ENCODE measurements at places on chromosomes 13 and 19.
A peak's percentile ranks its signal among the peaks of the same experiment; 100 is the strongest.

- DNase-seq = peak; percentile 40
These were observed 38.6 kb upstream of the SEMA6B start for GRCh38 chr19:4597975-4598671.

DNA sequence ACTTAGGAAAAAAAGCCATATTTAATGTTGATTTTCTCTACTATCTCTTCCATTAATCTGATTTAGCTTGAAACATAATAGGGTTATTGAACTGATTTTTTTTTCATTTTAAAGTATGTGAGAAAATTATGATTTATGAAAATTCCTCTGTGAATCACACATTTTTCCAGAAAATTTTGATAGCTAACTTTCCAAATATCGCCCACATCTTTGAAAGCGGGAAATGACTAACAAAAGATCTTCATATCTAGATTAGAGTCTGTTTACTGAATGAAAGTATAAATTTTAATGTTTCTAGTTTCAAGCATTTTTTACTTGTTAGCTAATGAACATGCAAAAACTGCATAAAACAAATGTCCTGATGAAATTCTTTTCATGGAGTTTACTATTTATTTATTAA is 97.4 kb downstream of the POSTN start:
- DNase-seq = no peak

DNA sequence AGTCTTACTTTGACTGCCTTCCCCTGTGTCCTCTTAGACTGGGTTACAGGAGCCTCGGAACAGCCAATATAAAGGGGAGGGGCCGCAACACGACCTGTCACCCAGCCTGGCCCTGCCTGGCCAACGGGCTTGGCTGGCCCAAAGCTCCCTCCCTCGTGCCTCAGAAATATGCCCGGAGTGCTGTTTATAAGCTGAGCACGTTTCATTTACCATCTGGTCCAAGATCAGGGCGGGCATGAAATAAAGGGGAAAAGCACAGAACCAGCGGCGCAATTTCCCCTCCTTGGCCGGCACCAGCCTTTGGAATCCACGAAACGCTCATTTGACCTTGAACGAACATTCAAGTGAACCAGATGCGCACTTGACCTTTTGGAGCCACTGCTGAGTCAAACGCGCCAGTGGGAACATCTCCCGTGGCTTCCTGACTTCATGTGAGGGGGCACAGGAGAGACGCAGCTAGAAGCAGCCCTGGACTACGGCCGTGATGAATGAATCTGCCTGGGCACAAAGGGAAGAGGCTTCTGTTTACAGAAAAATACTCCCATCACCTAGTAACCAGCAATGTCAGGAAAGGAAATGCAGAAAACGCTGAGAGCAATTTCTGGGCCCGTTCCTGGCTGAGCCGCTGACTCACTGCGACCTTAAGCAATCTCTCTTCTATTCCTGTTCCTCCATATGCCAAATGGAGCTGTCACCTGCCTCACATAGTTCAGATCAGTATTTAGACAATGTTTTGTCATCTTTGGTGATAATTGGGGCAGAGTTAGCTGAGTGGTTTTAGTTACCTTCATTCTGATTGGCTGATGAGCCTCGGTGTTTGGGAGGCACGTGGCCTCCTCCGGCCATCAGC is 53.3 kb downstream of the RFX2 start:
- DNase-seq = no peak

DNA sequence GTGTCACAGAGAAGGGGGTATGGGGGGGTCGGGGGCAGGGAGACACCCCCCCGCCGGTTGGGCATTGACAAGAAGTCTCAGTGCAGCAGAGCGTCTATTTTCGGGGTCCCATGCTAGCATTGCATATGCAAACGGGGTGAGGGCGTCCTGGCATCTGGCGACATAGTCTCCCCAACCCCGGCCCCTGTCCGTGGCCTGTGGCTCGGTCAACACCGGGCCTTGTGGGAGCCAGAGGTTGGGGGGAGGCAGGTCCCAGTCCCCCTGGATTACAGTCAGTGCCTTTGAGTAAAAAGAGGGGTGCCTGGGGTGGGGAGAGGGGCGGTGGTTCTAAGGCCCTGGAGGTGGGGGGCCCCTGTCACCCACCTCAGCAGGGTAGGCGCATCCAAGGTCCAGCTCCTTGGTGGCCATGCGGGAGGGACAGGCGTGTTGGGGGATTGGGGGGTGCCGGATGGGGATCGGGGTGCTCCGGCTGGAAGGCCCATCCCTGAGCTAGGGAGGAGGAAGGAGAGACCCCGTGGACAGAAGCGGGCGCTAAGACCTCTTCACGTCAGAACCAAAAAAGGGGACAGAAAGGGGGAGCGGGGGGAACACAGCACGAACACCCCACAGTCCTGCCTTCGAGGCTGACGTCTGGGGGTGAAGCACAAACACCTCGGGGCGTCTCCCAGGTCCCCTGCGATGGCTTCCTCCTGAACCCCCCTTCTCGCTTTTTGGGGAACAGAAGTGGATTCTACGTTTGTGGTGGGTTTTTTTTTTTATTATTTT is 20.9 kb downstream of the ZBTB7A start:
- DNase-seq = no peak

DNA sequence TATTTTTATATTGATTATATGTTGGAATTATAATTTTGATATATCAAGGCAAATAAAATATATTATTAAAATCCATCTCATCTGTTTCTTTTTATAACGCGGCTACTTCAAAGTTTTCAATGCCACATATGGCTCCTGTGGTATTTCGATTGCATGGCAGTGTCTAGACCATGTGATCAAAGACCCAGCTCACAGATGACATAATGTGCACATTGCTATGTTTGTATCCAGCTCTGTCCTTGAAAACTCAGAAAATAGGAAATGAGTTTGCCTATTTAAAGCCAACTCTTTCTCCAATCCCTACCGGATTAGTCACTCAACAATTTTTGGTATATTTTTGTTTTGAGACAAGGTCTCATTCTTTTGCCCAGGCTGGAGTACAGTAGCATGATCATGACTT is 26.2 kb downstream of the TMTC4 start:
- no peak for DNase-seq

GRCh38 chr13:23707674-23708073 is 137.5 kb downstream of the TNFRSF19 start:
- DNase-seq = no peak

DNA sequence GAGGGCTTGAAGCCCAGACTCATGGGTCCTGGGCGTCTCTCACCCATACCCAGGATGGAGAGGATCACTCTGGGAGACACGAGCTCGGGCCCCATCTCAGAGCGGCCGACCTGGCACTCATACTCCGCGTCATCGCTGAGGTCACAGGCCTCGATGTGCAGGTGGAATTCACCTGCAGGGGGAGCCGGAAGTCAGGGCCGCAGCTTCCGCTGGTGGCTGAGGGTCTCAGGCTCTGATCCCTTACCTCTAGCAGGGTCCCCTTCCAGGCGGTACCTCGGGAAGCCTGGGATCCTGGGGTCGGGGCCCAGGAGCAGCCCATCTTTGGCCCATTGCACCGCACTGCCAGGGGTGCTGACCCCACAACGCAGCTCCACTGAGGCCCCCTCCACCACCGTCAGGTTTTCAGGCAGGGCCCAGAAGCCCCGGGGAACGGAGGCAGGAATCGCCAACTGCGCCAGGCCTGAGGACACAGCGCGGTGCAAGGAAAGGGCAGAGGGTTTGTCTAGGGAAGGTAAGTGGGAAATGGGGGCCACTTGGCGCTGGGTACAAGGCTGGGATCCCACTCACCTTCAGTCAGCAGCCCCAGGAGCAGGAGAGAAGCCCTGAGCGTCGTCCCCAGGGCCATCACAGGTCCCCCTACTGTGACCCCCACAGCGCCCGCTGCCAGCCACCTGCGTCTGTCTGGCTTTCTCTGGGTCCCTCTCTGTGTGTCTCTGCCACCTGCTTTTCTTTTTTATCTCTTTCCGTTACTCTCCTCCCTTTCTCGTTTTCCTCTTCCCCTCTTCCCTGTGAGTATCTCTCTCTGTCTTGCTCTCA is 883 bp downstream of the NPHS1 start:
- no peak for DNase-seq

GRCh38 chr13:104962411-104962810 is 1573.1 kb downstream of the EFNB2 start:
- no peak for DNase-seq

DNA sequence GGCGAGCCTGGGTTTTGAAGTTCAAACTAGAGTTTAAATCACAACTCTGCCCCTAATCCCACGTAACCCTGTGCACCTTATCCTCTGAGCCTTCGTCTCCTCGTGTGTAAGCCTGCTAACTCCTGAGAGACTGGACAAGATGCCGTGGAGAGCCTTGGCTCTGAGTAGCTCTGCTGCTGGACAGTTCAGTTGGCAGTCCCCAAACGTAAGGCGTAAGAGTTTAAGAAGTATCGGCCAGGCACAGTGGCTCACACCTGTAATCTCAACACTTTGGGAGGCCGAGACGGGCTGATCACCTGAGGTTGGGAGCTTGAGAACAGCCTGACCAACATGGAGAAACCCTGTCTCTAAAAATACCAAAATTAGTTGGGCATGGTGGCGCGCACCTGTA is 4.7 kb upstream of the CD79A start:
- DNase-seq = no peak

DNA sequence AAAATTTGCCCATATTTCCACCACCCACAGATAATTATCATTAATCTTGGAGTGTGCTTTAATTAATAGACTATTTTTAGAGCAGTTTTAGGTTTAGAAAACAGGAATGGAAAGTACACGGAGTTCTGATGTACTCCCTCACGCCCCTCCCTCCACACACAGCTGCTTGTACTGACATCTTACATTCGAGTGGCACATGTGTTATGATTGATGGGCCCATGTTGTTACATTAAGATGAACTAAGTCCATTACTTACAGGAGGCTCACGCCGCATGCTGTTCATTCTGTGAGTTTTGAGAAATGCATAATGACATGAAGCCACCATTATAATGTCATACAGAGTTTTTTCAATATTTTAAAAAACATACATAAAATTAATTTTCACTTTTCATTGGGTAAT is 1.2 kb upstream of the SPATA13 start:
- no peak for DNase-seq

DNA sequence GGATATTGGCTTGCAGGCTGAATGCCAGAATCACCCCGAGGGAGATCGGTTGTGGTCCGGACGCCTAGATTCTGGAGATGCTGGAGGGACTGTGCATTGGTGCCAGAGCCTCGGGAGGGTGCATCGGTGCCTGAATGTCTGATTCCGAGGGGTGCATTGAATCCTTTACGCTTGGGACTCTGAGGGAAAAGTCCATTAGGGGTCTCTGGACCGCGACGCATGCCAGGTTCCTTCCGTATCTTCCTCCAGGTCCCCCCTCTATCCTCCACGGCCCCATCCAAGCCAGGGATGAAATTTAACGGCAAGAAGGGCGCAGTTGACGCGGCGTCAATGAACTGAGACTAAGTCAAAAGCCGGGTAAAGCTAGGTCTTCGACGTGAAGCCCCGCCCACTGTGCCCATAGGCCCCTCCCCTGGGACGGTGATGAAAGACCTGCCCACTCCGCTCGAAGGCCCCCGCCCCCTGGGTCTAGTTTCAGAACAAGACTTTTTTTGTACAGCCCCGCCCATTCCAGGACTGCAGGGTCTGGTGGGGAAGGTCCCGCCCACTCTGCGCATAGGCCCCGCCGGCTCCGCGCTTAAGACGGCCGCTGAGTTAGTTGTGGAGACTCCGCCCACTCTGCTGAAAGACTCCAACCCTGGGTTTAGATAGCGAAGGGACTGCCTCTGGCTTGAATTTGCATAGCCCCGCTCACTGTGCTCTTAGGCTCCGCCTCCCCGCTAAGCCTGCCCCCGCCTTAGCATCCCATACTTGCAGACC is 737 bp downstream of the ZNF575 start:
- peak; percentile 85 for DNase-seq

- no peak for DNase-seq
These were observed 7.2 kb upstream of the RELB start for GRCh38 chr19:44993926-44994537.

DNA sequence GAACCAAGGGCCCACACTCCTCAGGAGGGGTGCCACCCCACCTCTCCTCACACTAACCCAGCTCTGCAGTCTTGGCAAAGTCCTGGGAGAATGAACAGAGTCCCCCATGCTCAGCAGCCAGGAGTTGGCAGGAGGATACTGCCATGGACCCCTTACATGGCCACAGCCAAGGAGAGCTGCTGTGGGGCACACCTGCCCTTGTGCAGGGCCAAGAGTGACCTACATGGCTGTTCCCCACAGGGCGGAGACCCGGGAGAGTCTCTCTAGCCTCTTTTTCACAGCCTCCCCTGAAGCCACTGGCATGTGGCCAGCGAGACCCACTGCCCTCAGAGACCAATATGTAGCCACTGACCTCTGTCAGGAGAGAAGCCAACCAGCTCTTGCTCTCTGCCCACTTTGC is 45.9 kb upstream of the VSTM2B start:
- no peak for DNase-seq

DNA sequence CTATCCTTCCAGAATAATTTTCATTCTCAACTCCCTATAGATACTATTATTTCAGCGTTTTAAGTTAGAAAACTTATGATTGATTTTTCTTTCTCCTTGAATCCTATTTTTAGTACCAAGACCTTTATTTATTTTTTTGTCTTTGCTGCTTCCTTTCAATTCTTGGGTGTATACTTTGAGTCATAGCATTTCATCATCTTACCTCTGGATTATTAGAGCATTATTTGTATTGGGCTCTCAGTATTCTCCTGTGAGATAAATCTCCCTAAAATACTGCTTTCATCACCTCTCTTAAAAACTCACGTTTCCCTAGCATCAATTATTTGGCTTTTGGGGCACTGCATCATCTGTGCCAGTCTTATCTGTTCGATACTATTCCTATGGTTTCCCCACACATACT is 222.8 kb downstream of the POSTN start:
- no peak for DNase-seq

DNA sequence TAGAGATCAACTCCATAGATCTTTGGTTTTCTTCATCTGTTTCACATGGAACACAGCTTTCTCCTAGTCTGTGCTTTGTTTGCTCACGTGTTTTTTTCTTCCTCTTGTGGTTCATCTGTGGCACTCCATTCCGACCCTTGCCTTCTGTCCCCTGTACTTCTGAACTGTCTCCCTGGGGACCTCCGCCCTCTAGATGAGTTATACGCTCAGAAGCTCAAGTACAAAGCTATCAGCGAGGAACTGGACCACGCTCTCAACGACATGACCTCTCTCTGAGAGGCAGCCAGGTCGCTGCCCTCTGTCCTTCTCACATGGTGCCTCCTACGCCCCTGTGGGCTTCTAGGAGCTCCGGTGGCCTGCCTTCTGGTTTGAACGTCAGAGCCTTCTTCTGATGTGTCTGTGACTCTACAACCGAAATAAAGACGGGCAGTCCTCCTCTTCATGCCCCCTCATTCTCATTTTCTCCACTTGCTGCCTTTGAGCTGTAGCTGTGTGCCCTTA is 16.6 kb upstream of the RAB8A start:
- no peak for DNase-seq

GRCh38 chr19:16369664-16370576 is 45.3 kb downstream of the KLF2 start:
- peak; percentile 53 for DNase-seq

- DNase-seq = no peak
These were observed 11.4 kb upstream of the TCF3 start for GRCh38 chr19:1663852-1664251.

GRCh38 chr19:54172471-54173358 is at the start of gene TMC4:
Gene TMC4 (minus strand): TSS chr19:54173160. CDS start chr19:54173117, 43 bp downstream.
- no peak for DNase-seq

GRCh38 chr19:44698492-44699201 is at the start of gene CEACAM16:
Gene CEACAM16 (plus strand): TSS chr19:44699151. CDS start chr19:44701457, 2,306 bp downstream.
- DNase-seq = no peak
